ENCODE measurements at places on chromosomes 4 and X.

DNA sequence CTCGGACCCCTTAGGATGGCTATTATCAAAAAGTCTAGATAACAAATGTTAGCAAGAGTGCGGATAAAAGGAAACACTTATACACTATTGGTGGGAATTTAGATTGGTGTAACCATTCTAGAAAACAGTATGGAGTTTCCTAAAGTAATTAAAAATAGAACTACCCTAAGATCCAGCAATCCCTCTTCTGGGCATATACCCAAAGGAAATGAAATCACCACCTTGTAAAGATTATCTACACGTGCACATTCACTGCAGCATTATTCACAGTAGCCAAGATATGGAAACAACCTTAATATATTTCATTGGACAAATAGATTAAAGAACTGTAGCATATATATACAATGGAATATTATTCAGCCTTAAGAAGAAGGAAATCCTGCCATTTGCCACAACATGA lies 462.4 kb downstream of the IQCM start:
- no peak for DNase-seq

DNA sequence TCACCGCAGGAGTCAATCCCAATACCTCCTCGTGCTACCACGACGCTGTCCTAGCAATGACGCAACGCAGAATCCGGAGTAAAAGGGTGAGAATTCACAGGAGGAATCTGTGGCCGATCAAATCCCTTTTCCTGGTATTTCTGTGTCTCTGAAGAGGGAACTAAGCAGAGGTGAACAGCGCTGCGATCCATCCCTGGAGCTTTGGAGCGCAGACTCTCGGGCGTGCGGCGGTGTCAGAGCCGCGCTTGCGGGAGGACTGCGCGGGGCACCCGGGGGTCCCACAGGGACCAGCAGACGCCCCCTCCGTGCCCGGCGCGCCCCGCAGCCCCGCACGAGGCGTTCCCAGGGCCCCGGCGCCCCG lies 17.2 kb upstream of the ZNF718 start:
- no peak for DNase-seq

GRCh38 chr4:104532677-104533076 lies 38.0 kb upstream of the CXXC4 start:
- no peak for DNase-seq

DNA sequence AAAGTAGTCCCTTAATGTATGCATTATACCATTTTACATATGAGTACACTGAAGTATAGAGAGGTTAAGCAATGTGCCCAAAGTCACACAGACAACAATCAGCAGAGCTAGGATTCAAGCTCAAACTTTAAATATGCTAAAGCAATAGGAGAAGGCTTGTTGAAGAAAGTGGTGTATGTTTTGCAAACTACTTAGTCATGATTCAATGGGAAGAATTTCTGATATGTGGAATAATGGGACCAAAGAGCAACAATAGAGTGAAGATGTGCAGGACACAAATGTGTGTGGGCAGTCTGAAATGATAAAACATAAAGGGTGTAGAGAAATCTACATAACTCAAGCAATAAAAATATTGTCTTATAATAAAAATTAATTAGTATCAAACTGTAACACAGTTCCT lies 109.0 kb upstream of the ARSJ start:
- DNase-seq: no peak

DNA sequence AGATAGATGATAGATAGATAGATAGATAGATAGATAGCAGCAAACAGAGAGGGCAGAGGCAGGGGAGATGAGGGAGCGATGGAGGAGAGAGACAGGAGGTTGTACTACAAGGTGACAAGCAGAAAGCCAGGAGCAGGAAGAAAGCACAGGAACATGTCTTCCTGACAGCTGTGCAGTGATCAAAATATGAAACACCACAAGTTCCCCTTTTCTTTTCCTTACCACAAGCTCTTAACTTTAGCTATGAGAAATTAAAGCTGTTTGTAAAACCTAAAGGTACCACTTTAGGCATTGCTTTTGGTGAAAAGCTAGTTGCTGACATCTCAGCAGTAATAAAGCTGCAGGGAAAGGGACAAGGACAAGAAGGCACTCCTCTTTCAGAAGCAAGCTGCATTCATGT lies 9.1 kb upstream of the MAGED4B start:
- DNase-seq: no peak

DNA sequence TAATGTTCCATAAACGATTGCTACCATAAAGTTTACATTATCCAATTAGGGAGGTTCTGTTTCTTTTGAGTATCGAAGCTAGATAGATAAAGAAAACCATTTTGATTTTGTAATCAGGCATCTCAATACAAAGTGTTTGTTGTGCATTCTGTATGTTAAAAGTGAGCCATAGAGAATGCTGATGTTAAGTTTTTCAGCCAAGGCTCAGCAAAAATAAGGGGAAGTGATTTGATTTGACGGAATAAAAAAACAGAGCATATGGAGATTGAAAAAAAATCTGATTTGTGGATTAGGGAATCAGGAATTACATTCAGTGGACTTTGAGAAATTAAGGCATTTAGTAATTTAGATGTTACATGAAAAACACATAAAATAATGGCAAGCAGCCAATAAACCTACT lies 314.8 kb downstream of the PPP3CA start:
- DNase-seq: no peak

DNA sequence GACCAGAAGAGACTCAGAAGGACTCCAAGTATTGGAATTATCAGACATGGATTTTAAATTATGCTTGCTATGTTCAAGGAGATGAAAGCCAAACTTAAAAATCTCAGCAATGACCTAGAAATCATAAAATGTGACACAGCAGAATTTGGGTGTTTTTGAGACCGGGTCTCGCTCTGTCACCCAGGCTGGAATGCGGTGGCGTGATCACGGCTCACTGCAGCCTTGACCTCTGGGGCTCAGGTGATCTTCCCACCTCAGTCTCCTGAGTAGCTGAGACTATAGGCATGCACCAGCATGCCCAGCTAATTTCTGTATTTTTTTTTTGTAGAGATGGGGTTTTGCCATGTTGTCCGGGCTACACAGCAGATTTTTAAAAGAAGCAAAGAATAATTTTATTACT lies 12.7 kb downstream of the TAB3 start:
- DNase-seq: no peak

GRCh38 chr4:88291003-88291402 lies 6.6 kb upstream of the PPM1K start:
- no peak for DNase-seq

GRCh38 chrX:79153348-79153747 lies 8.9 kb downstream of the GPR174 start:
- no peak for DNase-seq

GRCh38 chr4:121950680-121951520 lies 960 bp downstream of the TRPC3 start:
- no peak for DNase-seq

- no peak for DNase-seq
These were observed 38.9 kb downstream of the TLR10 start for GRCh38 chr4:38743866-38744265.

GRCh38 chr4:177016541-177017141 lies 223.9 kb upstream of the VEGFC start:
- DNase-seq: no peak

DNA sequence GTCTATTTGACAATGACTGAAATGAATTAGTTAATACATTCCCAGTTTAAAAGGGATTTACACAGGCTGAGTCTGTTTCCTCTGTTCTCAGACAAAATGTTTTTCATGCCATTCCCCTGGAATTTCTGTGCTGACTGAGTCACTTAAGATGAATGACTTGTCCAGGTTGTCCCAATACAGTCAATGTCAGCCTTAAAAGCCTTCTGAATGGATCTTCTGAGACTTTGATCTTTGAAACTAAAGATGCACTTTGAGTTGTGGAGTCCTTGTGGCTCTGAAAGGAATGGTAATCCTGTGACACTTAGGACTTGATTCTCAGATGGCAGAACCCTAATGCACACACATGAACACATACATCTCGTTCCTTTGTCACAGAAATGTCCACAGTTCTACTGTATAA lies 622.2 kb upstream of the GRID2 start:
- DNase-seq: no peak

- no peak for DNase-seq
These were observed 13.0 kb downstream of the RBMX start for GRCh38 chrX:136867518-136867917.

GRCh38 chr4:124754681-124755080 lies 42.1 kb upstream of the ANKRD50 start:
- DNase-seq: no peak

DNA sequence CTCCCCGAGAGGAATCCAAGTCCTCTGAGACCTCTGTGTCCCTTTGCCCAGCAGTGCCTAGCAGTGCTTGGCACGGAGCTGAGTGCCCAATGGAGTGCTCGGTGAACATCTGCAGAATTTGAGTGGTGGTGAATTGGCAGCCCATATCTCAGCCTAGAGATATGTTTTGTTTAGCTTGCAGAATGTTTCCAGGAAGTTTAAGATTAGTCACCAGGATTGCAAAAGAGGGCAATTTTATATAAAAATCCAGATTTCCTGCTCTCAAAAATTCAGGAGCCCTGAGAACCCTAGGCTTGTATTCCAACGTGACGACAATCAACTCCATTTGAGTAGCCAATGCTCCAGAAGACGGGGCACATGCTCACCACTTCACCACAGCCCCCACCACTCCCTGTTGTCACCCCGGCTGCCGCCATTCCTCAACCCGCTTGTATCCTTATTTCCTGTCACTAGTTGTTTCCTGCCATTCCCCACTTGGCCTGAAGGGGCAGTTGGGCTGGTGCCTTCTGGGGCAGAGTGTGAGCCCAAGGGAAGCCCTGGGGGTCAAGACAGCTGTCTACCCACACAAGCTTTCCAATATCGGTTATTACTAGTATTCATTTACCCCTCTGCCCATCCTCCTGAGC lies 116.9 kb downstream of the EFNB1 start:
- DNase-seq: peak; percentile 11

GRCh38 chrX:121579016-121579760 lies 531.8 kb downstream of the GLUD2 start:
- peak; percentile 44 for DNase-seq

DNA sequence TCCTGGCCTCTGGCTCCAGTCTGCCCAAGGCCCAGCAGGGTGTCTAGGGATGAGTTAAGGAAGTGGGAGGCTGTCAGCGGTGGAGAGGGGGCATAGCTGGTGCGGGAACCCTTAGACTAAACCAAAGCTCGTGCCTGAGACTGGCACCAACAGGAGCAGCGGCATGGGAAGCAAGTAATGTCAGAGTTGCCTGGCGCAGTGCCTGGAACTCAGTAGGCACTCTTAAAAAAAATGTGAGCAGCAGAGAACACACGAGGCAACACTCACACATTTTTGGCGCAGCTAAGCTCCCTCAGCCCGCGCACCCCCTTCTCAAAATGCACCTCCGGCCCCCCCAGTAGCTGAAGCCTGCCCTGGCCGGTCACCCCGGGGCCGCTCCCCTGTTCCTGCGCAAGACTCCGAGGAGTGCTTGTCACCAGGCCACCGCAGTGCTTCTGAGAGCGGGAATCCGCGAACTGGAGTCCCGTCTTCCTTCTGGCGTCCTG lies 583 bp downstream of the GABRE start:
- DNase-seq: no peak

GRCh38 chr4:51923343-51923742 lies 80.4 kb downstream of the DCUN1D4 start:
- DNase-seq: no peak

- no peak for DNase-seq
These were observed 23.0 kb downstream of the NAT8L start for GRCh38 chr4:2082118-2082517.

DNA sequence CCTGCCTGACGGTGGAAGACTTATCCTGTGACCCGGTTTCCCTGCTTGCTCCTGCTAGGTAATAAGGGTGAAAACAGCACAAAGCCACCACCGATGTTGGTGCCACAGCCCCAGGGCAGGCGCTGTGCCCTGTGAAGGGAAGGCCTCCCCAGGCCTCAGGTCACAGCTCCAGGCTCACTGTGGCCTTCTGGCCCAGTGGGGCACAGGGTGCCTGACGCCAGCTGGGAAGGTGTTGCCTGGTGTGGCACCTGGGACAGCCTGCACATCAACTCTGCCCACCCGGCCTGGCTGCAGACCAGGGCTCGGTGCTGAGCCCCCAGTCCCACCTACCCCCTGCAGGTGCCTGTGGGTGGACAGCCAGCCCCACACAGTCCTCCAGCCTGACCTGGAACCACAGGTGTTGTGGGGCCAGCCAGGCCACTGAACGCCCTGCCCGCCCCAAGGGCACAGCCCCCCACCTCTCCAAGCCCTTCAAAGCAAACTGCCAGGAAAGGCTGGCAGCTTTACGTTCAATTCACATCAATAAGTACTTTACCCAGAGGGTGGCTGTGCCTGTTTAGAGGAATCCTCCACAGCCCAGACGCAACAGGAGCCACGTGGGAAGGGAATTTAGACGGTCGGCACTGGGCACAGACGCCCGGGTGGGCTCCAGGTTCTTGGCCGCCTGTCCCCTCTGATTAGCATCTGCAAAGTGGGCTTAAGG lies 54.3 kb downstream of the ZFYVE28 start:
- no peak for DNase-seq

DNA sequence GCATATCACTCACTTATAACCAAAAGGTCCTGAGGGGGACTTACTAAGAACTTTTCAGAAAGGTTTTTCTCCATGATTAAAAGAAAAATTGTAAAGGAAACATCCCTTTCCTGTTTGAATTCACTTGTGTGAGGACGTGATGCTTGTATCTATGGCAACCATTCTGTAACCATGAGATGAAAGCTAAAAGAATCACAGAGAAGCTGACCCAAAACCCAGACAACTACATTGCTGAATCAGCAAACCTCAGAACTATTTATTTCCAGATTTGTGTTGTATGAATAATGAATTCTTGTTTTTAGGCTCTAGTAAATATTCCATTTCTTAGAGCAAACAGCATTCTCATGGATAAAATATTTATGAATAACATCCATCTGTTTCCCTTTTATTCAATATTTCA lies 91.2 kb downstream of the RCHY1 start:
- no peak for DNase-seq

DNA sequence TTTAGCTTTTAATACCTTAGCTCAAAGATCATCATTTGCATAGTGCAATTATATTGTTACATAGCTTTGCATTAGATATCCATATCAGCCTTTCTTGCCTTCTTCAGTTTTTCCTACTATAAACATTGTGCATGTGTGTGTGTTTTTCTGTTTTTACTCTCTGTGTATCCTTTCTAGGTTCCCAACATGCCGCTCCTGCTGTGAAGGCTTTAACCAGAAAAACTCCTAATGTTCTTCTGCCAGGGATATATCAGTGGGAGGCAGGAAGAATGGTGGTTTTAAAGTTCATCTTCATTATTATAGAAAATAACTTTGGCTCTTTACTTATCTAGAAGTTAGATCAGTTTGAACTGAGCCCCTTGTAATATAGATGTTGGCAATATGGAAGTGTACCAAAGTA lies 61.2 kb downstream of the CPE start:
- no peak for DNase-seq

DNA sequence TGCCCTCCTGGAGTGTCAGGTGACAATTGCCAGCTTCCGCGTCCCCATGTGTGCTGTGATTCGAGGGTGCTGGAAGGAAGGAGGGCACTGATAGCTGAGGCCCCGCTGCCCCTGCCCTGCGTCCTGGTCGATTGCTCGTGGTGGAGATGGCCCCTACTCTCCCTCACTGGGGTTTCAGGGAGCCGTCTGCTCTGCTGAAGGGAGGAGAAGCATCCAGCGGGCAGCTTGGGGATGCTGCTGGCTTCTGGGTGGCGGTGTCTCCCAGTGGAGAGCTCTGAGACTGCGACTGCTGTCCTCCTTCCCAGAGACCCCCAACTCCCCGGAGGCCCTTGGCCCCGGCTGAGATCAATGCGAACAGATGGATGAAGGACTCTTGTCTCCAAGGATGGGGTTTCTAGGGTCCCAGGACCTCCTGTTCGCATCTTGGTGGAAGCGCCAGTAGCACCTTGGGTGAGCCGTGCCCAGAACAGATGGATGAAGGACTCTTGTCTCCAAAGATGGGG lies 98.6 kb downstream of the PSAPL1 start:
- DNase-seq: no peak

GRCh38 chr4:35933901-35934300 lies 310.4 kb downstream of the ARAP2 start:
- DNase-seq: no peak
